ENCODE measurements at places on chromosomes 6 and 20.

DNA sequence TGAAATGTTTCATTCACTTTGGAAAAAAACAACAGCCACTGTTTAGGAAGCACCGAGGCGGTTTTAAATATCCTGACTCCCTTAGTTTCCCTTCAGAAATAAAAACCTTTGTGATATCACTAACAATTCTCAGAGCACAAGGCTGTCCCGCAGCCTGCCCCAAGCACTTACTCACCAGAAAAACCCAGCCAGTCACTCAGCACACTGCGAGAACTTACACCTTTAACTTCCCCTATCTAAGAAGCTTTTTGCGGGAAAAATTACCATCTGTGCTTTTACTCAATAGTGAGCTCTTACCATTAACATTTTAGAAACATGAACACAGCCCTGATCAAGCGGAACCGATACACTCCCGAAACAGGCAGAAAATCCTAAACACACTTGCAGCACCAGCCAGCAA lies 9.3 kb downstream of the ZBTB46 start:
- no peak for DNase-seq

- DNase-seq: peak; percentile 2
Measured at GRCh38 chr20:33657704-33658095, 4.4 kb upstream of the C20orf144 start.

- DNase-seq: no peak
Measured at GRCh38 chr6:158509465-158509864, 50.4 kb upstream of the TMEM181 start.

GRCh38 chr6:4280031-4280430 lies 144.7 kb upstream of the ECI2 start:
- DNase-seq: no peak

DNA sequence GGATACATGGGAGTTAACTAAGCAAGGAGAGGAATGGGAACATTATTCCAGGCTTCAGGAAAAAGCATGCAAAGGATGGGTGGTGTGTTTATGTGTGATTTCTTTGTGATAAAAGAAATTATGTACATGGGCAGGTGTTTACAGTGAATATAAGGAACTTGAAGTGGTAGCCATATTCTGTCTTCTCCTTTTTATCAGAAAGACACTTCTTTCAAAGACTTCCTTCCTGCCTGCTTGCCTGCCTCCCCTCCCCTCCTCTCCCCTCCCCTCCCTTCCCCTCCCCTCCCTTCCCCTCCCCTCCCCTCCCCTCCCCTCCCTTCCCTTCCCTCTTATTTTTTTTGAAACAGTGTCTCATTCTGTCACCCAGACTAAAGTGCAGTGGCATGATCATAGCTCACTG lies 14.4 kb downstream of the CYB5R4 start:
- DNase-seq: no peak

- no peak for DNase-seq
Measured at GRCh38 chr6:170080828-170081371, 210.0 kb downstream of the DLL1 start.

- no peak for DNase-seq
Measured at GRCh38 chr20:4545526-4545925, 176.2 kb upstream of the PRND start.

- DNase-seq: no peak
Measured at GRCh38 chr6:134065706-134066105, 13.3 kb upstream of the SLC2A12 start.

- DNase-seq: no peak
Measured at GRCh38 chr6:125307150-125307838, 5.5 kb upstream of the HDDC2 start.

GRCh38 chr6:33057222-33058150 lies 16.0 kb downstream of the HLA-DPA1 start:
- DNase-seq: no peak

DNA sequence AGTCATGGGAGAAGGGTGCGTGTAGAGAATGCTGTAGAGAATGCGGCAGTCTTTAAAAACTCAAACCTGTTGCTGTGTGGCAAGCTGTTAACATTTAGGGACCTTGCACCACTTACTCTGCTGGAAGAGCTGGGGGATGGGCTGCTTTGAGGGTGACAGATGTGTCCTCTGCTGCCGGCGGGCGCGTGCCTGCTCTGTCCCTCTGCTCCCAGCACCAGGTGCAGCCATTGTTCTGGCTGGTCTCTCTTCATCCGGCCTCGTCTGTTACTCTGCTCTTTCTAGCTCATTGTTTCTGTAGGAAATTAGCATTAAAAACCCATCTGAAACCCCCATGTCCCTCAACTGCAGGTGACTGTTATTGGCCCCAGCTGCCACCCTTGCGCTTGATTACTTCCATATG lies 78.5 kb downstream of the CBFA2T2 start:
- DNase-seq: no peak
